ENCODE measurements at places on chromosomes 3 and 15.

DNA sequence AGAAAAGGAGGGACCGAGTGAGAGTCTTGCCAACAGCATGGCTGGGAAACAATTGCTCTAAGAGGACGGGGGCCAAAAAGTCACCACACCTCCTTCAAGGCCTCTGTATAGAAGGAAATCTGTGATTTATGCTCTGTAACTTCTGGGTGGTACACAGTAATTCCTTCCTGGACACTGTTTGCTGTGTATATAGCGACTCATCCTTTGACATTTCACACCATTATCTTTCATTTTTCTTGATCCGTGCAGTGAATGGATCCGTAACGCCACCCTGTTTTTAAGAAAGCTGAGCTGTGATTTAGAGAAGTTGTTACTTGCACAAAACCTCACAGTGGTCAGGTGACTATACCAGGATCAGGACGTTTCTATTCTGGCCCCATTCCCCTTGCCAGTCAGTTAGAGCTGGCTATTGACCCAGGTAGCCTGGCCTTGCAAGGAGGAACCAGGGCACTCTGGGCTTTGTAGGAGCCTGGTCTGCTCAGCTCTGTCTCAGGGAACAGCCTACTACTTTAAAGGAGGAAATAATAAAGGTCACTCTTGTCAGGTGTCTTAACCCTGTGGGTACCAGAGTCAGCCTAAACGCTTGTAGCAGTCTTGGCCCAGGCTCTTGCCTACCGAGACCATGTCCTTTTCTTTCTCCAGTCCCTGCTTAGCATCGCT, 86.5 kb upstream of the MYZAP start:
- DNase-seq, result no peak

DNA sequence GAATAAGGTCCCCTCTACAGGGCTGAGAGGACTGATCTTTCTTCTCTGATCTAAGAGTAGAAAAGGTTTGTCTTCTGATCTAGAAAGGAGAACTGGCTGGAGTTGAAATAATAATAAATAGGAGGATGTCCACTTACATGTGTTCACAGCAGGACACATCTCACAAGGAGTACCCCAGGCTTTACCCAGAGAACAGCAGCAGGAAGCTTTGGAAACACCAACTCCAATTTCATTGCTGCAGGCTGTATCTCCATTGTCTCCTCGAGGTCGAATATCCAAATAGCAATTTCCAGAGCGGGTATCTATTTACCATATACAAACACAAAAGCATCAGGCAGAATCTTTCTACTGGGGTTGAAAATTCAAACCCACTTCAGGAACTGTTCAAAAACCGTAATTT, 136.6 kb downstream of the DUT start:
- no peak for DNase-seq

DNA sequence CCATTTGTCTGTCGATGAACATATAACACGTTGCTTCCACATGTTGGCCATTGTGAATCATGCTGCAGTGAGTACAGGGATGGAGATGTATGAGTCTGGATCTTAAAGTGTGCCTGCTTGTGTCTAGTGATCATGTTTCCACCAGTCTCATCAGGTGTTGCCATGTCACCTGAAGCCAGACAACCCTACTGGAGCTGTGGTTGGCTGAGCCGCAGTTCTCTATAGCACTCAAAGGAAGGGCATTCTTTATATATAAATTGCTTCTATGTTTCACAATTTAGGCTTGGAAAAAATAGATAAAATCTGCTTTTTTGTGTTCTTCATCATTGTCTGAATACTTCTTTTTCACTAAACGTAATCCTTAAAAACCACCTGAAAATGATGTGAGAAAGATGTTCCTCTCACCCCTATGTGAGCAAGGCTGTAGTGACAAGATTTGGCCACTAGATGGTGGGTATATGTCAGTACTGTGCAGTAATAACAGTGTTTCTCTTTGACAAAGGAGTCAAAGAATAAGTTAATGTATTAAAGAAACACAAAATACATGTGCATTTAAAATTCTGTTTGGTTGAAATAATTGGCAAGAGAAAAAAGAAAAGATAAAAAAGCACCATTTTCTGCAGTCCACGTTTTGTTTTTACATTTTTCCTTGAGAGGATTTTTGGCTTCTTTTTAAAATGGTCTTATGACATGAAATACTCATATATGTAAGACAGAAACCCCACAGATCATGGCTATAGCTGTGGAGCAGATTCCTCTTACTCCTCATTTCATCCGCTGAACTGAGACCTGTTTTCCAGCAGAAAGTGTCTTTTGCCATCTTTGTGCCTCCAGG, 394.5 kb upstream of the DPPA4 start:
- peak; percentile 29 for DNase-seq

DNA sequence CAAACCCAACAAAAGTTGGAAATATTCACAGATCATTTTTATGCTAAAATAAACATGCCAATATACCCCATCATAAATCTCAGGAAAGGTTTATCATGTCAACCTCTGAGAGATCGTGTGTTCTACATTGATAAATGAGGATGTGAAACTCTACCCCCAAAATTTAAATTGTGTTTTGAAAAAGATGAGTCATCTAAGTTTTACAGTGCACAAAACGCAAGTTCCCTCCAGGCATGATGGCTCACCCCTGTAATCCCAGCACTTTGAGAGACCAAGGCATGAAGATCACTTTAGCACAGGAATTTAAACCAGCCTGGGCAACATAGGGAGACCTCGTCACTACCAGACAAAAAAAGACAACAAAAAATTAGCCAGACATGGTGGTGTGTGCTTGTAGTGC, 1487.0 kb upstream of the GBE1 start:
- no peak for DNase-seq

GRCh38 chr15:32878342-32878741, 160.5 kb downstream of the GREM1 start:
- DNase-seq, result no peak

GRCh38 chr15:34360298-34360697, 6.7 kb downstream of the LPCAT4 start:
- no peak for DNase-seq

- no peak for DNase-seq
Measured at GRCh38 chr3:99747915-99748314, 69.7 kb upstream of the CMSS1 start.

- DNase-seq, result no peak
Measured at GRCh38 chr3:194330160-194330559, 21.0 kb downstream of the CPN2 start.

- DNase-seq, result no peak
Measured at GRCh38 chr3:148694116-148694515, 3.6 kb upstream of the AGTR1 start.

- DNase-seq, result no peak
Measured at GRCh38 chr3:60636846-60637245, 614.4 kb downstream of the FHIT start.

- DNase-seq, result no peak
Measured at GRCh38 chr3:168049367-168049974, 46.3 kb downstream of the GOLIM4 start.

DNA sequence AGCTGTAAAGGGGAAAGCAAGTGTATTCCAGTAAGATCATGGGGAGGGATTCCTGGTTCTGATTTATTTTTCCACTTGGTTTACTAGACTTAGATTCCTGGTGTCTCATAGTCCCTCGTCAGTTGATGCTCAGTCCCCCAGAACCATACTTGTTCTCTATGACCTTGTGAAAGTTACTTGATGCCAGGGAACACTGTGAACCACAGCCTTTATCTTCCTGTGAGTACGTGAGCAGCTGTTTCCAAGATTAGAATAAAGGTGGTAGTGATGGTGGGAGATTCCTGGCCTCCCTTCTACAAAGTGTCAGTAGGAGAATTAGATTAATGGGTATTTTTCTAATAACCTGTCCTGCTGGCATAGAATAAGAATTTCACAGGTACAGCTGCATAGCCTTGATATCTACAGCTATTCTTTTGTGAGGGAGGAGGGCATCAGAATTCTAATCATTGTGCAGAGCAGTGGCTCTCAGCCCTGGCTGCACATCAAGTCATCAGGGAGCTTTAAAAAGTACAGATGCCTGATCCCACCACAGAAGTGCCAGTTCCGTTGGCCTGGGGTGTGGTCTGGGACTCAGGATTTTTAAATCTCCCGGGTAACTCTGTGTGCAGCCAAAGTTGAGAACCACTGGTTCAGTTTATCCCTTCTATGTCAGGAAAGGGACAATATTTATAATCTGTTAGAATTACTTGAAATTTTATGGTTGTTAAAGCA, 20.0 kb downstream of the GPD1L start:
- no peak for DNase-seq

DNA sequence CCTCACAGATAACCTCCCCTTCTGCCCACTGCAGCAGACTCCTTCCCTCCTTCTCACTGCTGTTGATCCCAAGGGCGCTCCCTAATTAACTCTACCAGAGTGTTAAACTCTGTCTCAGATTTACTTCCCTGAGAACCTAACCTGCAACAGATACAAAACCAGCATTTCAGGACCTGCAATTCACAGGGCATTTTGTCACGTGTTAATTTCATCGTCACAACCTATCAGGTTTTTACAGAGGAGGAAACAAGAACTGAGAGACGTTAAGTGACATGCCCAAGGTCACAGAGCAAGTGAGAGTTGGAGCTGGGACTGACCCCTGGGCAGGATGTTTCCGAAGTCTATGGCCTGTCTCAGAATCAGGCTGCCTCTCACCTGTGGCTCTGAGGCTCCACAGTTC, 223.9 kb downstream of the UACA start:
- DNase-seq, result no peak

GRCh38 chr15:44584162-44584749, 47.3 kb downstream of the EIF3J start:
- peak; percentile 24 for DNase-seq
